GM23338 (cell line): ENCODE measurements at places on chromosomes 2 and 18. TPM values are rescaled to one million over a fixed set of nuclear protein-coding genes. Genes with fewer than 3 reads are reported as not detected.

CROCC2 gene
- not detected in 2 replicates for polyA plus RNA-seq

PPP4R3B gene
- polyA plus RNA-seq: 21.8 and 25.6 TPM in 2 replicates

RTP5 gene
- polyA plus RNA-seq: not detected in 2 replicates

LTBP1 gene
- polyA plus RNA-seq: 14.2 and 15.7 TPM in 2 replicates

LAMA1 gene
- 14.8 and 15.9 TPM in 2 replicates for polyA plus RNA-seq

ARHGAP15 gene
- 0.26 TPM in 1 of 2 replicates, not detected in the other for polyA plus RNA-seq

VSNL1 gene
- 87.4 and 112 TPM in 2 replicates for polyA plus RNA-seq

CGREF1 gene
- 3.5 and 4.5 TPM in 2 replicates for polyA plus RNA-seq

SLC66A2 gene
- polyA plus RNA-seq: 4.0 and 5.4 TPM in 2 replicates

CPS1 gene
- polyA plus RNA-seq: 4.9 and 5.5 TPM in 2 replicates

PRKAG3 gene
- not detected in 2 replicates for polyA plus RNA-seq

TPO gene
- polyA plus RNA-seq: 0.31 and 0.74 TPM in 2 replicates

ERMN gene
- polyA plus RNA-seq: 0.17 and 0.44 TPM in 2 replicates

ABHD1 gene
- 0.55 and 0.66 TPM in 2 replicates for polyA plus RNA-seq

HSBP1L1 gene
- 2.3 and 3.7 TPM in 2 replicates for polyA plus RNA-seq

RSAD2 gene
- not detected in 2 replicates for polyA plus RNA-seq

GBX2 gene
- polyA plus RNA-seq: 0.87 and 0.99 TPM in 2 replicates

ANKRD23 gene
- polyA plus RNA-seq: 2.9 and 5.0 TPM in 2 replicates

TLX2 gene
- polyA plus RNA-seq: 0.16 TPM in 1 of 2 replicates, not detected in the other

GKN1 gene
- polyA plus RNA-seq: not detected in 2 replicates

GPR155 gene
- polyA plus RNA-seq: 0.82 and 1.2 TPM in 2 replicates

TBR1 gene
- not detected in 2 replicates for polyA plus RNA-seq

VWC2L gene
- not detected in 2 replicates for polyA plus RNA-seq

PLGLB1 gene
- polyA plus RNA-seq: 0.82 and 1.6 TPM in 2 replicates

ZSWIM2 gene
- not detected in 2 replicates for polyA plus RNA-seq

ACMSD gene
- polyA plus RNA-seq: 0.11 and 0.24 TPM in 2 replicates

SCN2A gene
- polyA plus RNA-seq: 0.45 and 0.52 TPM in 2 replicates

NEDD4L gene
- polyA plus RNA-seq: 36.2 and 40.7 TPM in 2 replicates

CFAP65 gene
- polyA plus RNA-seq: 0.37 and 0.74 TPM in 2 replicates

STON1 gene
- polyA plus RNA-seq: 5.4 and 5.5 TPM in 2 replicates

ALPI gene
- polyA plus RNA-seq: not detected in 2 replicates

DQX1 gene
- 0.32 and 0.54 TPM in 2 replicates for polyA plus RNA-seq
